Mammary microvascular endothelial cell (primary cell): ENCODE measurements at places on chromosomes 3 and 15. TPM values are rescaled to one million over a fixed set of nuclear protein-coding genes. Genes with fewer than 3 reads are reported as not detected.

Gene ALPK3
- total RNA-seq, result 22.2 and 30.7 TPM in 2 replicates

Gene SLC22A13
- 0.07 TPM in 1 of 2 replicates, not detected in the other for total RNA-seq

Gene TERB2
- total RNA-seq, result not detected in 2 replicates

Gene CAMKV
- total RNA-seq, result not detected in 2 replicates

Gene C3orf49
- total RNA-seq, result not detected in 2 replicates
